ENCODE measurements at places on chromosomes 4 and X. TPM values are rescaled to one million over a fixed set of nuclear protein-coding genes. Genes with fewer than 3 reads are reported as not detected.

Gene FGA
- polyA plus RNA-seq = not detected

DNA sequence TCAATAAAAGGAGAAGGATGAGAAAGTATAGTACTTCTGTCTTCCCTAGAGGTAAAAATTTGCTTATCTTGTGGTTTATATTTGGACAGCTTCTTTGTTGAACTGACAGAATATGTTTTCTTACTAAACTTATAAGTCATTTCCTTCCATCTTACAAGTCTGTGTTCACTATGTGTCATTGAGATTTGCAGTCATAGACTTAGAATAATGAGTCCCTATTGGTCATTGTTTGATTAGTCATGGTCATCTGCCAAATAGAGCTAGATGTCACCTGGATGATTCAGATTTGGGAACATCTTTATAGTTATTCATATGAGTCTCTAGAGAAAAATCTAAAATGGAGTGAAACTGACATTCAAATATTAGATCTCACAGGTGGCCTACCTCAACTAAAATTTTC lies 51.5 kb downstream of the SPATA18 start:
- no peak for DNase-seq

DNA sequence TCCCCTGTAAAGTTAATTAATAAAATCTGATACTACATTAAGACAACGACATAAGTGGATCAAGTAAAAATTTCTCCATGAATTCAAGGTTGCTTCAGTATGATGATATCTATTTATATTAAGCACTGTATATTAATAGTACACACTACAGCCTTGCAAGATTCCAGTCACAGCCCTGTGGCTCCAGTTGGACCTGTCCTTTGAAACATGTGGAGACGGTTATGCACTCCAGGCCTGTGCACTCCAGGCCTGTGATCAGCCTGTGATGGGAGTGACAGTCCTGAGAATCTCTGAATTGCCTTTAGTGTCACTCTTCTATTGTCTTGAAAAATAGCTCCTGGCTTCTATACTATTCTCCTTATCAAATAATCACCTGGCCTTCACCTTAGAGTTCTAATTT lies 981.1 kb upstream of the AGA start:
- no peak for DNase-seq

Gene ABHD18
- polyA plus RNA-seq = 18.2 TPM

GRCh38 chr4:177546745-177547144 lies 104.5 kb upstream of the AGA start:
- no peak for DNase-seq

DNA sequence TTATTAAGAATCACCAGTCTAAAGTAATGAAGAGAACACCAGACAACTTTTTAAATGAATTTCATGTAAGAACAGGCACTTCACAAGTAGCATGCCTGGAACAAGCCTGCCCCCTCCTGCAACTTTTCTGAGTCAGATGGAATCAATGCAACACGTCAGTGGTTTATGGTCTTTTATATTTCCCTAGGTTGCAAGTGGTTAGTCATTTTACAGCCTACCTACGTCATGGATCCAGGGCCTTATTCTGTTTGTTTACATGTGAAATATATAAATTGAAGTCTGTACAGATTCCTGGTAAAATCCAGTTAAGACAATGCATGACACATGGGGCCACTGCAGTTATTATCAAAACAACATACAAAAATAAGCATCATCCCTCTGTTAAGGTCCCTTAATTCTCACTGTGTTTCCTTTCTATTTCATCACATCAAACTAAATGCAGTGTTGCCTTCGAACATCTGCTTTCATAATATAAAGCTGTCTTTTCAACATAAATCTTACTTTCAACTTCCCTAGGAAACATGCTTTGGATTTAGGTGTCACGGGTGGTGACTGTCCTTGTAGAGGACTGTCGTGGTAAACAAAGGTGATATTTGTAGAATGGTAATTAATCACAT lies 309.3 kb downstream of the FRMPD4 start:
- DNase-seq = no peak
